ENCODE measurements at places on chromosomes 12 and 14.

- no peak for DNase-seq
Observed at GRCh38 chr14:91935586-91935985, 11.9 kb downstream of the FBLN5 start.

DNA sequence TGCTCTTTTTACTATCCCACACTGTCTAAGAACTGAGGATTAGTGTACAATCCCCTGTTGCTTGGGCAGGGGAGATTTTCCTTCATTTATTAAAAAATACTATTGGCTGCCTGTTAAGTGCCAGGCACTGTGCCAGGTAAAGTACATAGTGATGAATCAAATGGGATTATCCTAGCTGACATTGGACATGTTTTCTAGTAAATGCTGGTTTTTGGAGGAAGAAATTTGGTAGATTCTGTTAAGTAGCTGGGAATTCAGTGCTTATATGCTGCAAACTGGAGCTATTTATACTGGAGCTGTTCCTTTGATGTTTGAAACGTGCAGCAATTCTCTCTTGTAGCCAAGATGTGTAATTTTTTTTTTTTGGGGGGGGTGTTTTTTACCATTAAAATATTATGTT, 299.6 kb downstream of the EMP1 start:
- DNase-seq, result no peak

DNA sequence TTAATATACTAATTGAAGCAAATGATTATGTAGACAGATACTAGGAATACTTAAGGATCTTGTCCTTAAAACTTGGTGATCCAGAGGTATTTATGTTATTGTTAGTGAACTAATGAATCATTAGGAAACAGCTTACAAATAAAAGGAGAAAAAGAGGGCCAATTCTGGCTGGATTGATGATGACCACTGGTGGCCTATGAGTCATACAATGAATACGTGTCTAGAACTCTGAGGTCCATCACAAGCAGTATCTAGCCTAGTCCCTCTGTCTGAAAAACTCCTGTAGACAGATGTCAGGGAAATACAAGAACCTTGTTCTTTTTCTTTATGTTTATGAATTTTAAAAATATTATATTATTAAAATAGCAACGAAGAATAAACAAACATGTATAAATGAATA, 51.7 kb upstream of the RTL1 start:
- no peak for DNase-seq

DNA sequence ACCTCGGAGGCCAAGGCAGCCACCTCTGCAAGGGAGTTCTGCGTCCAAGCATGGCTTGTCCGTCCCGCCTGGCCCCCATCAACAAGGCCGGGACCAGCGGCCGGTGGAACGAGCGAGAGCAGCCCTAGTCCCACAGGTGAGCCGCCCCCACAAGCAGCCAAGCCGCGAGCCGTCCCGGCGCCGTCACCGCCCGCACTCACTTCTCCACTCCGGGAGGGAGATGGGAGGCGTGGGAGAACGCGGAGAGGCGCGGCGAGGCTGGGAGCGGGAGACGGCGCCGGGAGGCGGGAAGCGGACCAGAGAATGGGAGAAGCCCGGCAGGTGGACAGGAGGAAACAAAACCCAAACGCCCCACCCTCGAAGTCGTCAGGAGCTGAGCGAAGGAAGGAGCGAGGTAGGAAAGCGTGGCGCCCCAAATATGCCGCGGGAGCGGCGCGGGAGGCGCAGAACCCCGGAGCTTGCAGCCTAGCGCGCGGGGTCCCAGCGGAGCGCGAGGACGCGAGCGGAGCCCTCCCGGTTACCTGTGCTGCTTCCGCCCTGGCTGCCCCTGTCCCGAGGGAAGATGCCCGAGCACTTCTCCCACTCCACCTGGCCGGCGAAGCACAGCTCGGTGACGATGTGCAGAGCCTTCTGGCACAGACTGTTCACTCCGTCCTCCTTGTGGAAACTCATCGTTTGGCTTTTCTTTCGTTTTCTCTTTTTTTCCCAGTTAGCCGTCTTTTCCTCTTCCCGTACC, 600 bp downstream of the SYT10 start:
- DNase-seq, result no peak

DNA sequence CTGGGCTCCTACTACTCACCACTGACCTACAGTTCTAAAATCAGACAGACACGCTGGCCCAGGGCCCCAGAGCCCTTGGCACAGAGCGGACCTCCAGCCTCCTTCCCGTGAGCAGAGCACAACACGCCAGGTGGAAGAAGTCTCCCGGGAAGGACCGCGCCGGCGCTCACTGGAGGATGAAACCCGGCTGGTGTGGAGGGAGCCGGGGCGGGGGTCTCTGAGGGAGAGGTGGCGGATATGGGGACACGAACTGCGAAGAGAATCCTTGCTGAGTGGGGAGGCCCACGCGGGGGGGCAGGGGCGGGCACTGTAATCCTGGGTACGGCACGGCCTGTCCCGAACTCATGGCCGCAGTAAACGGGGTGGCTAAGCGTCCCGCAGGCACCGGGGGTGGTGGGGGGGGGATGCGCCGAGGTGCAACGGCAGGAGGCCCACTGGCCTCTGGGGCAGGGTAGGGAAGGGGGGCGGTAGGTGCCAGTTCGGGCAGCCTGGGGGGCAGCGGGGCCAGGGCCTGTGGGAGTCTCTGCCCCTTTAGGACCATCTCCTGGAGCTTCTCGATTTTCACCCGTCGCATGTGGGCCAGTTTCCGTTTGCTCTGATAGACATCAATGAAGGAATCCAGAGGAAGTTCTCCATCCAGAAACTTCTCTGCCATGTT, 28.8 kb downstream of the VPS37B start:
- no peak for DNase-seq

DNA sequence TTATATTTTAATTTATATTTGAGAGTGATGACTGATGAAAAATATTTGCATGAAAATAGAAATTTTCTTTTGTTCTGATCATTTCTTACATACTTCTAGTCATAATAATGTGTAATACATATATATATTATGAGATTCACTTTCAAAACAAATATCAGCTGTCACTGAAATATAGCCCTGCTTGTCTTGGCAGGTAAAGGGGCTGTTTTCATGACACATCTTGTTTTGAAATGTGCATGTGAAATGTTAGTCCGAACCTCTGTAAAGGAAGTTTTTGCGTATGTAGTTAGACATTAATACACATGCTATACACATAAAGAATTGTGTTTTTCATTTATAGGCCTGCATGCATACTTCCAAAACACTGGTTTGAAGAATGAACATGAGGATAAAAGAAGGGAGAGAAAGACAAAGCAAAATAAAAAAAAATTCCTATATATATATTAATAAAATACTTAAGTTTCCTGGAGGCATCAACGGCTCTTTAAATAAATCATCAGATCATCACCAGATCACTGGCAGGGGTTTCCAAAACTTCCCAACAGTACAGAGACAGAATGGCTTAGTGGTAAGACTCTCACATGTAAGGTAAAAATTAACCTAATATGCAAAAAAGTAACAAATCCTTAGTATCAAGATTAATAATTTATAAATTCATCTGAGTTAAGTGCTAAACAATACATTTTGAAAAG, 60.1 kb downstream of the SEL1L start:
- no peak for DNase-seq

- DNase-seq, result peak; percentile 94
Observed at GRCh38 chr14:32004300-32004699, 72.8 kb upstream of the ARHGAP5 start.
